Uterus (tissue), 4 donors: ENCODE measurements at places on chromosomes 3 and 15. TPM values are rescaled to one million over a fixed set of nuclear protein-coding genes. Genes with fewer than 3 reads are reported as not detected.
A peak's percentile ranks its signal among the peaks of the same experiment; 100 is the strongest.

DNA sequence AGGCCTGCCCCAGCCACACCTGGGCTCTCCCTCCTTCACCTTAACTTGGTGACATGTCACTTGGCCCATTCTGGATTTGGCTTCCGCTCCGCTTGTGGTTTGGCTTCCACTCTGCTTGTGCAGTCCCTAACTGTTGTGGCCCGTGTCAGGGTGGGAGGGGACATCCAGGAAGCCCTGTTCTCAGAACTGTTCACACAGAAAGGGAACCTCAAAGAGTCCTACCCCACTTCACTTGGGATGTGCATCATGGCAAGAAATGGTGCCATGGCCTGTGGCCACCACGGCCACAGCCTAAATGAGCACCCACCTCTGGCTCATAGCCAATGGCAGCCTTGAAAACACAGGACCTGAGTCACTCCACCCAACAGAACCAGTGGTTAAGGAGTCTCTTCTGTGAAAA, 63.4 kb downstream of the CYP19A1 start:
- H3K36me3 ChIP-seq: no peaks in the 10 kb centered on the region
- H3K27me3 ChIP-seq: no peaks in the 10 kb centered on the region
- H3K4me3 ChIP-seq: no peak overlapping the region
- H3K4me1 ChIP-seq: no peaks in the 10 kb centered on the region
- DNase-seq: no peak
- H3K27ac ChIP-seq: no peak overlapping the region

GRCh38 chr3:115835946-115836345, 212.6 kb downstream of the GAP43 start:
- H3K36me3 ChIP-seq: no peaks in the 10 kb centered on the region
- no peak overlapping the region for H3K27ac ChIP-seq
- DNase-seq: no peak
- no peaks in the 10 kb centered on the region for H3K27me3 ChIP-seq
- no peaks in the 10 kb centered on the region for H3K4me1 ChIP-seq
- no peak overlapping the region for H3K4me3 ChIP-seq

GRCh38 chr15:54101664-54102270, 123.5 kb downstream of the UNC13C start:
- no peak for DNase-seq
- no peak overlapping the region for H3K4me3 ChIP-seq
- H3K27ac ChIP-seq: no peak overlapping the region
- H3K36me3 ChIP-seq: no peaks in the 10 kb centered on the region
- no peaks in the 10 kb centered on the region for H3K4me1 ChIP-seq

- no peak overlapping the region for H3K27ac ChIP-seq
- no peaks in the 10 kb centered on the region for H3K36me3 ChIP-seq
- no peak overlapping the region for H3K4me3 ChIP-seq
- no peak for DNase-seq
Observed at GRCh38 chr15:25987638-25988037, 124.5 kb upstream of the ATP10A start.

The LEKR1 gene
- not detected for total RNA-seq

DNA sequence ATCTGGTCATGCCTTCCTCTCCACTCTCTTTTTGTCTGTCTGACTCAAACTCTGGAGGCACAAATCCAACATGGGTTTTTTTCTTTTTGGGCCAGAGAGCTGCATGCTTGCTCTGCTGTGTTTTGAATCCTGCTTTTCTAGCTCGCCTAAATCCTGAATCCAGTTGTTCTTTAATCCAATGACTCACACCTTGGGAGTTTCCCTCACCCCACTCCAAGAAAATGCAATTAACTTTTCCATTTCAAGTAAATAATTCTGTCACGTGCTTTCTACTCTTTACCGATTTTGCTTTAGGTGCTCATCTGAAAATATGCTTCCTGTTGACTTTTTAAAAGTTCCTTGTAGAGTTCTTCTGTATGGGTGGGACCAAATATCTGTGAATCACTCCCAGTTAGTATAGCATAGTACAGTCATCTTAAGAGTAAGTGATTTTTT, 47.6 kb downstream of the SLMAP start:
- H3K4me3 ChIP-seq: no peak overlapping the region
- peak; percentile 38 for DNase-seq
- H3K36me3 ChIP-seq: no peaks in the 10 kb centered on the region
- H3K27me3 ChIP-seq: no peaks in the 10 kb centered on the region
- peaks cover 16% of the 10 kb centered on the region for H3K4me1 ChIP-seq

GRCh38 chr15:54046093-54046492, 67.9 kb downstream of the UNC13C start:
- no peaks in the 10 kb centered on the region for H3K36me3 ChIP-seq
- H3K4me1 ChIP-seq: no peaks in the 10 kb centered on the region
- H3K27ac ChIP-seq: no peak overlapping the region
- H3K4me3 ChIP-seq: no peak overlapping the region

The SLC28A1 gene
- total RNA-seq: 0.43 TPM

- H3K4me3 ChIP-seq: no peak overlapping the region
- no peaks in the 10 kb centered on the region for H3K4me1 ChIP-seq
- H3K36me3 ChIP-seq: no peaks in the 10 kb centered on the region
- no peak overlapping the region for H3K27ac ChIP-seq
- no peaks in the 10 kb centered on the region for H3K27me3 ChIP-seq
Observed at GRCh38 chr3:148601766-148602685, 95.7 kb upstream of the AGTR1 start.

DNA sequence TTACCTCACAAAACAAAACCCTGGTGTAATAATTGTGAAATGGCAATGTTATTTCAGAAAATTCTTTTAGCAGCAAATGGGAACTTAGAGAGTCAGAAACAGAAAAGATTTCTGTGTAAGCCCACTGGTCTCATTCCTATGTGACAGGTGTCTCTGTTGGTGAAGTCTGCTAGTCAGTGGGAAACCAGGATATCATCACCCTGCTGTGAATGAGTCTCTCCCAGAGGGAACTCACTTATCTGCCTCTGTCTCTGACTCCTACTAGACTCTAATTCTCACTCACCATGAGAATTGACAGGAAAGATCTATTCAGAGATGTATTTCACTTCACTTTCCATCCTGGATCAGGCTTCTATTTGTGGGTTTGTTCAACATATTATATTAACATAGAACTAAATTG, 266.0 kb downstream of the EPHA3 start:
- no peaks in the 10 kb centered on the region for H3K36me3 ChIP-seq
- H3K4me3 ChIP-seq: no peak overlapping the region
- DNase-seq: no peak
- no peaks in the 10 kb centered on the region for H3K4me1 ChIP-seq
- no peak overlapping the region for H3K27ac ChIP-seq

GRCh38 chr15:33317896-33318295, 7.1 kb downstream of the RYR3 start:
- no peak for DNase-seq
- no peak overlapping the region for H3K27ac ChIP-seq
- H3K27me3 ChIP-seq: no peaks in the 10 kb centered on the region
- H3K4me3 ChIP-seq: no peak overlapping the region
- no peaks in the 10 kb centered on the region for H3K4me1 ChIP-seq
- H3K36me3 ChIP-seq: no peaks in the 10 kb centered on the region

DNA sequence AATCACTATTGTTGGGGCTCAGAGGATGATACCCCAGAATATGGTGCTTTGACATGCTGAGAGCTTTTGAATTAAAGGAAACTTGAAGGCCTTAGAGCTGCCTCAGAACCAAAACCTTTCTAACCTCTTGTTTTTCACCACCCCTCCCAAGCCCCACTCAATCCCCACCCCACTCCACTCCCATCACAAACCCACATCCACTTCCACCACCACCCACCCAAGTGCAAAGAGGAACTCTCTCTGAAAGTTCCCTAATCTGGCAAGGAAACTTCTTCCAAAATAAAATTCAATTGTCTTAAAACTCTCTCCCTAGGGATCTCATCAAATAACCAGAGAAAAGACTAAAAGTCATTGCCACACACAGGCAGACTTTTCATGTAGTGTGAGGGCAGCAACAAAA, 301.2 kb upstream of the ARHGEF26 start:
- no peak for DNase-seq
- no peaks in the 10 kb centered on the region for H3K36me3 ChIP-seq
- no peak overlapping the region for H3K4me3 ChIP-seq

The EPHA3 gene
- total RNA-seq: 63.0 TPM

- no peak overlapping the region for H3K4me3 ChIP-seq
- no peak for DNase-seq
- H3K27me3 ChIP-seq: no peaks in the 10 kb centered on the region
- H3K36me3 ChIP-seq: no peaks in the 10 kb centered on the region
- H3K4me1 ChIP-seq: no peaks in the 10 kb centered on the region
- H3K27ac ChIP-seq: no peak overlapping the region
Observed at GRCh38 chr3:155815030-155815545, 9.0 kb upstream of the C3orf33 start.

- no peaks in the 10 kb centered on the region for H3K36me3 ChIP-seq
- H3K27ac ChIP-seq: no peak overlapping the region
- no peak overlapping the region for H3K4me3 ChIP-seq
Observed at GRCh38 chr3:140424726-140425125, 253.1 kb upstream of the TRIM42 start.

DNA sequence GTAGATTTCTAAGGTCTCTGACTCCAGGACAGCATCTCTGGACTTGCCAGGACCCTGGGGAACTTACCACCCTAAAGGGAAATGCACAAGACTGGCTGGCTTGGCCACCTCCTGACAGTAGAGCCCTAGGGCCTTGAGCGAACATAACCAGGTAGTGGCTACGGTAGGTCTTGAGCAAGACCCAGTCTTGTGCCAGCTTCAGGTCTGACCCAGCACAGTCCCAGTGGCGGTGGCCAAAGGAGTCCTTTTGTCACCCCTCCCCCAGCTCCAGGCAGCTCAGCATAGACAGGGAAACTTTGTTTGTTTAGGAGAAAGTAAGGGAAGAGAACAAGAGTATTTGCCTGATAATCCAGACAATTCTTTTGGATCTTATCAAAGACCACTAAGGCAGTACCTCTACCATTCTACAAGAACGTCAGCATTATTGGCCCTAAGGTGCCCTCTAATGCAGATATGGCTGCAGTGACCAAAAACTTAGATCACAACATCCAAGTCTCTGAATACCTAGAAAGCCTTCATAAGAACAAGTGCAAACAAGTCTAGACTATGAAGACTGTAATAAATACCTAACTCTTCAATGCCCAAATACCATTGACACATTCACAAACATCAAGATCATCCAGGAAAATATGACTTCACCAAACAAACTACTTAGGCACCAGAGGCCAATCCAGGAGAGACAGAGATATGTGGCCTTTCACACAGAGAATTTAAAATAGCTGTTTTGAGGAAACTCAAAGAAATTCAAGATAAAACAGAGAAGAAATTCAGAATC, 38.7 kb upstream of the FBN1 start:
- no peaks in the 10 kb centered on the region for H3K27me3 ChIP-seq
- DNase-seq: no peak
- no peak overlapping the region for H3K27ac ChIP-seq
- H3K4me1 ChIP-seq: no peaks in the 10 kb centered on the region
- no peak overlapping the region for H3K4me3 ChIP-seq
- H3K36me3 ChIP-seq: no peaks in the 10 kb centered on the region

DNA sequence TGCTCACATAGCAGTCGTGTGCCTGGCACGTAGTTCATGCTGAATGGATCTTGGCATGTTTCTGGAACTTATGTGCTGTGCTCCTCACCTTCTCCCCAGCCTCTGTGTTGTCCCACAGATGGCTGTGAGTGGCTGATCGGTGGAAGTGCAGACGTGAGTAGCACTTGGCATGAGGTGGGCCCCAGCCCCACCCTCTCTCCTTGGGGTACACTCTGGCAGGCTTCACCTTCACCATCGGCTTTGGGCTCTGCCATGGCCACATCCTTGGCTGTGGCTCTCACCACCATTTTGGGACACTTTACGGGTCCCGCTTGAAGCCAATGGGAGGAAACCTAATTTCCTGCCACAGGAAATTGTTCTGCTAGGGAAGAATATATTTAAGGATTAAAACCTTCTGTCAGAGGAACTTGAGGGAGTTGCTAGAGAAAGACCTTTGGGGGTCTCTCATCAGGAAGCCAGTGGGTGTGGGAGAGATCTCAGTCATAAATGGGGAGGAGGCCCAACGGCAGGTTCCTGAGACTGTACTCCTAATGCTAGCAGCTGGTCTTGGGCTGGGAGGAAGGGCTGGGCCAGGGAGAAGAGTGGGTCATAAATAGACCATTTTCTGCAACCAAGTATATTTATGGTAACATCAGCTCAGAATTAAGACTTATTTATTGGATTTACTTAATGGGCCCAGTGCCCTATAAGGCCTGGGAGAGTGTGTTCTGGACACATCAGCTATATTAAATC, 92.3 kb downstream of the SMAD3 start:
- H3K27me3 ChIP-seq: no peaks in the 10 kb centered on the region
- DNase-seq: no peak
- H3K4me3 ChIP-seq: no peak overlapping the region

DNA sequence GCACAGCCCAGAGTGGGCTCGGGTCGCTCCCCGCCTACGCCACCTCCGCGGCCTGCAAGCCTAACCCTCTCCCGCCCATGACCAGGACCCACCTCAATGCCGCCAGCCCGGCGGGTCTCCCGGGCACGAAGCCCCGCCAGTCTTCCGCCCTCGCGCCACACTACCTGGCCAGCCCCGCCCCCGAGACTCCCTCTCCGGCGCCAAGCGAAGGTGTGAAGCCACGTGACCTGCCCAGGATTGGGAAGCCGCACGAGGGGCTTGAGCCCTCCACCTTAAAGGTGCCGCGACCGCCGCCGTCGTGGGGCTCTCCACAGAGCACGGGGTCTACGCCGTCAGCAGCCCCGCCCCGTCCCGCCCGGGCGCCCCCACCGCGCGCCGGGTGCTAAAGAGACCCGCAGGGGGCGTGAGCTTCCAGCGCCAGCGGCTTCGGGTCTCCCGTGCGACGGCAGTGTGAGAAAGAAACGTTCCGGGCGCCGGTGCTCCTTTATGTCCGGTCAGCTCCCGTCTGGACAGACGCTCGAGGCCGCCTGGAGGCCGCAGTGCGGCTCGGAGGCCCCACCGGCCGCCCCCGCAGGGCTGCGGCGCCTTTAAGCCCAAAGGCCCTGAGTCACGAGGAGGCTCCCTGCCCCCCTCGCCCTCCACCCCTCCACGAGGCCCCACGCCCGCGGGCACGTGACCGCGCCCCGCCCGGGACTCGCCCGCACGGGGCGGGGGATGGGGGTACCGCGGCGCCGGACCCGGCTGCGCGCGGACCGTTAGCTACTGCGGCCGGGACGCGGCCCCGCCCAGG, at the start of gene CPEB1:
CPEB1 (minus strand) TSS at position 319 of the 790 bp plus-strand sequence. CDS start 18,904 bp downstream, outside the sequence.
- H3K36me3 ChIP-seq: no peaks in the 10 kb centered on the region
- H3K4me3 ChIP-seq: peak within 1 kb of the TSS; percentile 24
- no peaks in the 10 kb centered on the region for H3K27me3 ChIP-seq
- peaks cover 25% of the 10 kb centered on the region for H3K4me1 ChIP-seq

The SEMA6D gene
- 4.6 TPM for total RNA-seq
